AG10803 (cell line): ENCODE measurements at places on chromosomes 5 and 9.
A peak's percentile ranks its signal among the peaks of the same experiment; 100 is the strongest.

DNA sequence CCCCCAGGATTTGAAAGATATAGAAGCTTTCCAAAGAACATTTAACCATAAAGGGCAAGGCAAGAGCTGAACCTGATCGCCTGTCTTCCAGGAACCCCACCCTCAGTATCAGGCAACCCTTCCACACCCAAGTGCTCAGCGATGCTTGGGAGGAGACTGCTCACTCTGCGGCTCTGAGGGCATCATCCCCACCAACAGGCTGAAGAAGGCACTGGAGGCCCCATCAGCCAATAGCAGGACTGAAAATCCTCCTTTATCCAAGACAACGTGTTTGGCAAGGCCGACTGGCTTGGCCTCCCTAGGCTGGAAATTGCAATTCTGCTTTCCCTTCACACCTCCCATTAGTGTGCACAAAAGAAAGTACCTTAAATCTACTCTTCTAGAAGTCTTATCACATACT is 1.4 kb upstream of the PPP2CA start:
- DNase-seq: peak; percentile 40

DNA sequence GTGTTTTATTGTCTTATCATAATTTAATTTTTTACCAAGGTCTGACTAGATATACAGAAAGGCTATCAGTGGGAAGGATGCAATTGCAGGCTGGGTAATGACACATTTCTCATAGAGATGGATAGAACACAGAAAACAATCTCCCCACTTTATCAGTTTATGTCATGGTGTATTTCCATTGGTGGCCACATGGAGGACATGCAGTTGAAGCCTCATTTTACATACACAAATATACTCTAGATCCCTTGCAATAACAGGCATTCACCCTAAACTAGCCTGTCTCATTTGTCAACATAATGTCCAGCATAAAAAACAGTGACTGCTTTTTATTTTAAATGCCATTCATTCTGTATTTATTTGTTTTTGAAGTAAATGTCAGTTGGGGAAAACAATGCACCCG is 526.3 kb downstream of the GABRG2 start:
- DNase-seq: no peak

DNA sequence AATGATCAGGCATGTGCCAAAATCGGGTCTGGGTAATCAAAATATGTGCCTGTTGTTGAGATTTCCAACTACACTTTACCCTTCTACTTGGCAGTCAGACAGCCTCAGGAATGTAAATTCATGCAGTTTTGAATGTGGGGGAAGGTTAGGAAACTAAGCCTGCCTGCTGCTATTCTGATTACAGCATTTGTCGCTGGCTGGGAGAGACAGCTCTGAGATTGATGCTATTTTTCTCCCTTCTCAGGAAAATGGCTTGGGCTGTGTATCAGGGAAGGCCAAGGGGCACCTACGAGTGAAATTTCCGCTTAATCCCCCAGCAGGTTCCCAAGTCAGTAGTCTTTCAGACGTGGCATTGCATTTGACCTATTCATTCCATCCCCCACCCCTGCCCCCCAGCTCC is 3.6 kb upstream of the RGS7BP start:
- DNase-seq: no peak

GRCh38 chr5:150061538-150061995 is 24.8 kb downstream of the CSF1R start:
- DNase-seq: no peak

DNA sequence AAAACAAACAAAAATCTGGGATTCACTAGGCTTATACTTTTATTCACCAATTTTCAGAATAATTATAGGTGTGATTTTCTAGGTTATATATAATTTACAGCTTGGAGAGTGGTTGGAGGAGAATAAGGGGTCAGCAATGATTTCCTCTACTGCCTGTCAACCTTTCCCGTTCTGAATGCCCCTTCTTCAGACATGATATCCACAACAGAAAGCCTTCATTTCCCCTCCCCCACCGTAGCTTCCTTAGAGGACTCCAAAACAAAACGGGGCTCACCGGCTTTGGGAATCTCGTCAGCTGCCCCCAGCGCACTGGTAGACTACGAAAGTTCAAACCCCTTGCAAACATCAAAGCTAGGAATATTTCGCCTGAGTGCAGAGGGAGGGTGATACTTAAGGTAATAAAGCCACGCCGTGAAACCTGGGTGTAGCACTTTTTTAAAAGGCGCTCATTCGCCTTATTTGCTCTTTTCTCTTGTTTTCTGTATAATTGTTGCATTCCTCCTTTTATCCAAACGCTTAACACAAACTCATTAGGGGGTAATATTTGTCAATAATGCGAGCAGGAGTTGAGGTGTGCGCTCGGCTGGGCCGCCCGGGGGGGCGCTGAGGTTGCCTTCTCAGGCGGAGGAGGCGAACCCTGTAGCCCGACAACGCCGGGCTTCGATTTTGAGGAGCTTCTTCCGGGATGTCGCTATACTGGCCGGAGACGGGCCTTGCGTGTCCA is 2.4 kb downstream of the OTP start:
- no peak for DNase-seq

- no peak for DNase-seq
Observed at GRCh38 chr5:10621832-10622231, 58.0 kb downstream of the ANKRD33B start.

GRCh38 chr5:171162596-171162995 is 146.5 kb upstream of the TLX3 start:
- DNase-seq: no peak

- DNase-seq: peak; percentile 91
Observed at GRCh38 chr9:83304686-83305085, 233.5 kb downstream of the FRMD3 start.

DNA sequence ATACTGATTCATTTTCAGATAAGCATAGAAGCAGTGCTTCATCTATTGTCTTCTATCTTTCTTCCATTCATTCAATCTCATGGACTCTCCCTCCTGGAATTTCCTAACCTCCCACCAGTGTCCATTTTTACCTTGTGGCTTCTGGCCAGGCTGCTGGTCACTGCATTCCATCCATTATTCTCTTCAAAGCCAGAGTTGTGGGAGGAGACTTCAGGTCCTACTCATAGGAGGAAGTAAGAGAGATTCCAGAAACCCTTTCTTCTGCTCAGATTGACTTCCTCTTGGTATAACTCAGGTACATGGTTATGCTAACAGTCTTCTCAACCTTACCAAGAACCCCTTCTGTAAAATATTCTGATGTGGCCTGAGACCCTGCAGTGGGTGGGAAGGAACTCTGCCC is 153.3 kb upstream of the SLC12A2 start:
- peak; percentile 32 for DNase-seq

DNA sequence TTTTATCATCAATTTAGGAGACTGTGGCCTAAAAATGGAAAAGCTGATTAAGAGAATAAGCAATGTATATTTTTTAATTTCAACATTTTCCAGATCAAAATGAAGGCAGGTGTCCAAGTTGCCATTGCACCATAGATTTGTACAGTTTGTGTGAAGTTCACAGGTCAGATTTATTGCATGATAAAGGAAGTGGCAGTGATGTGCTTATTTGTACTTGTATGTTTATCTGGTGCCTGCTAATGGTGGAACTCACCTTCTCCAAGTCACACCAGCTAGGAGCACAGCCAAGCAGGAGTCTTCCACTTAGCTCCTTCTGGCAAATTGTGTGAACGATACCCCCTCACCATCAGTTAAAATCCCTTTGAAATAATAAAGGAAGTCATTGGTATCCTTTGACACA is 37.8 kb upstream of the ANKRD31 start:
- DNase-seq: no peak

- DNase-seq: no peak
Observed at GRCh38 chr5:91457681-91458058, 74.6 kb upstream of the ARRDC3 start.

DNA sequence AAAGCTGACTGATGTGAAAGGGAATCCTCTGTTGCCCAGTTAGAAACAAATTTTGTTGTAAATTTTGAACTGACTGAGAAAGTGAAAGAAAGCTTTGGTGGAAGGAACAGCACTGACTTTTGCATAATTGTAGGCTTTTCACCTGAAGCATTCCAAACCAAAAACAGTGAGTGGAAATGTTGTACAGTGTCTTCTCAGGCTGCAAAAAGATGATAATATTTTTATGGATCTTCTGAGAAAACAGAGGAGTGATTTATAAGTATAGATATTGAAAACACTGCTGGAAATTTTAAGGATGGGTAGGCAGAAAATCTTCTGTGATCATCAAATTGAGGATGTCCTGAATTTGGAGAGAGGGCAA is 40.0 kb downstream of the LURAP1L start:
- no peak for DNase-seq

- no peak for DNase-seq
Observed at GRCh38 chr5:93724791-93725190, 16.6 kb downstream of the POU5F2 start.

DNA sequence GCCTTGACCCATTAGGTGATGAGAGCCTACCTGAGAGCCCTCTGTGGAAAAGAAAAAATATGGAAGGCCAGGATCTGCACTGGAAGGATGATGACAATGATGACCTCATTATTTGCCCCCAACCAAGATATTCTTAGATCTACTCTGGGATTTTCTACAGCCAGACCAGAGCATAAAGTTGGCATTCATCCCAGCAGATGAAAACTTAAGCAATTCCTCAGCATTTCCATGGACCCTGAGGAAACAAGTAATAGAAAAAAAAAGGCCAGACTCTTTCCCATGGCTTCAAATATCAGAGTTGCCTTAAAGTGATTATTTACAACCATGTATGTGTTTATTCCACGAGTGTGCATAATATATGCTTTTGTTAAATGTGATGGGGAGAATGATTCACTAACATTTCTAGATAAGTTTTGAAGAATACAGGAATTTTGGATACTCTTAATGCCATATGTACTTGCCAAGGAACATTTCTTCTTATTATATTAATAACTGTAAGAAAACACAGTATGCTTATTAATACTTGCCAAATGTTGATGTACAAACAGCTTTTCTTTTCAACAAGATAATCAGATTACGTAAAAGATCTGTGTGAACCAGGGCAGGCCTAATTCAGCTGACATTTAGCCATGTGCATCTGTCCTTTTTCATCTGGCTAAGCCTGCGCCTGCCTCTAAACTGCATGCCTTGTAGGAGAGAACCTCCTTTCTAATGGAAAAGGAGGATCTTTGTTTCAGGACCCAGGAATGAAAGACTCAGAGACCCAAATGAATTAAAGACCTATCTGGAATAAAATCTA is 94.8 kb downstream of the ARRDC3 start:
- peak; percentile 76 for DNase-seq

GRCh38 chr5:126613941-126614592 is 13.3 kb downstream of the PHAX start:
- no peak for DNase-seq

- no peak for DNase-seq
Observed at GRCh38 chr5:130975299-130975698, 189.8 kb downstream of the HINT1 start.

GRCh38 chr9:11931751-11932150 is 761.4 kb upstream of the TYRP1 start:
- DNase-seq: peak; percentile 13

DNA sequence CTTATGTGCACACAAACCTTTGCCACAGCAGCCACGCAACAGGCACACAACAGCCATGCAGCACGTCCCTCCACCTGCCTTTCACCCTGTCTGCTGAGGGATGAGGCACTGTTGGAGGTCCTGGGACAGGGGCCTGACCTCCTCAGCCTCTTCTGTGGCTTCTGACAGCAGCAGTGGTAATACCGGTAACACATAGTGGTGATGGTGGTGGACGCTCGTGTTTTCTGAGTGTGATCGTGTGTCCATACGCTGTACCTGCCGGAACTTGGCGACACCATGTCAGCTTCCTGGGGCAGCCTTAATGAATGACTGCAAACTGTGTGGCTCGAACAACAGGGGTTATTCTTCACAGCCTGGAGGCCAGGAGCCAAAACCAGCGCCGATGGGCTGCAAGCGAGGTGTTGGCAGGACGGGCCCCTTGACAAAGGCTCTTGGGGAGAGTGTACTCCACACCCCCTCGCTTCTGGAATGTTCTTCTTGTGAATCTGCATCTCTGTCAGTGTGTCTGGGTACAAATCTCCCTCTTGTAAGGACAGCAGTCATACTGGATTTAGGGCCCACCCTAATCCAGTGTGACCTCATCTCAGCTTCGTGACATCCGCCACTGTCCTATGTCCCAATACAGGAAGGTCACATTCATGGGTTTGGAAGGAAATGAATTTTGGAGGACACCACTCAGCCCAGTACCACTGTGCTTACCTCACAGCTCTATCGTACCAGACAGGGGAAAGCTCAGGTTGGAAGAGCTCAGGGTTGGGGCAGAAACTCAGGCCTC is 55.3 kb upstream of the EXOC3 start:
- DNase-seq: no peak

GRCh38 chr5:166881802-166882201 is 1409.6 kb upstream of the WWC1 start:
- DNase-seq: no peak

- DNase-seq: peak; percentile 65
Observed at GRCh38 chr5:37495210-37495609, 116.1 kb downstream of the WDR70 start.

DNA sequence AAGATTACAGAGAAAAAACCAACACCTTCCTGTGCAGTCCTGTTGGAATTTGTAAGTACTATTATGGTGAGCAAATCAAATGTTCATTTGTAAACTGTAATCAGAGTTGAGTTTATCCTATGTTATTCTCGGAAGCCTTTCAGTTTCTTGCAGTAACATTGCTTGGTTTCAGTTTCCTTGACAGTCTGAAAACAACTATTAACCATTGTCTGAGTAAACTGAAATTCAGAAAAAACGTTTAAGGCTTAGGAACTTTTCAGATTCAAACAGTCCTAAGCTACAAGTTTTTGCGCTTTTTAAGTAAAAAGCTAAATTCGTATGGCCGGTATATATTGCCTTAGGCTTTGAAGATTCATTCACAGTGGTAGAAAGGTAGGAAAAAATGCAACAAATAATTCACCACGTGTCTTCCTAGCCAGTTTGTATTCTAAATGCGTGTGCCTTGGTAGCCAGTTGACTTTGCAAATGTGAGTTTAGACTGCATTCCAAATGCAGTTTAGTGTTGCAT is 2.5 kb downstream of the GPBP1 start:
- peak; percentile 54 for DNase-seq

DNA sequence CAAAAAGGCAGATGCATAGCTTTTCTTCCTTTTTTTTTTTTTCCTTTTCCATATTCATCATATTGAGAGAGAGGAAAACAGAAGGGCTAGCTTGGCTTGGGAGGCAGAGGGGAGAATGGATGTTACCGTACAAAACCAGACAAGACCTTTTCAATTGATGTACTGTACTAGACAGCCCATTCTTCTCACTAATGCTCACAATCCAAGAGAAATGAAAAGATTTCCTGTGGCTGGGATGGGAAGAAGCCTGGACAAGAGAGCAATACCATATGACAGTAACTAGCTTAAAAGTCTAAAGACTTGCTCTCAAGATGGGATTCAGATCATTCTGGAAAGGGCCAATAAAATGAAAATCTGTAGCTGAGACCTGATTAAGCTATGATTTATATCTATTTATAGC is 3.4 kb downstream of the CEMIP2 start:
- DNase-seq: no peak

DNA sequence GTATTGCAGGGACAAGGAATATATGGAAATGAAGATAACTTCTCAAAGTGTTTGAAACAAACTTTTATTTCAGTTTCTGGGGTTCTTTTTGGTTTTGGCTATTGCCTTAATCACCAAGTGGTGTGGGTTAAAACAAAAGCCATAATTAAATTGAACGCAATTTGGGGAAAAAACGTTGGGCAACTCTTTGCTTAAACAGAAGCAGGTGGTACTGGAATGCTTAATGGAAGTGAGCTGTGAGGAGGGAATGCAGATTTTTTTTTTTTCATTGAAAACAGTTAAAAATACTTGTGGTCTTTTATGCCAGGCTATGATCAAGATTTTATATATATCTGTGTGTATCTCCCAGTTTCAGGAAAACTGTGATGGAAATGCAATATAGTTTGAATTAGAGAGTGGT is 195.7 kb upstream of the TUT7 start:
- DNase-seq: peak; percentile 97
